CD4-positive, alpha-beta T cell treated with Interleukin-10 for 1 hour (primary cell): ENCODE measurements at places on chromosomes 1 and 21.

GRCh38 chr1:212949771-212950170 lies 570 bp upstream of the VASH2 start:
- no peak for DNase-seq

- DNase-seq: no peak
Measured at GRCh38 chr1:44881011-44881632, 38.1 kb upstream of the PTCH2 start.

GRCh38 chr1:161721738-161722343 lies 497 bp downstream of the FCRLB start:
- DNase-seq: no peak

DNA sequence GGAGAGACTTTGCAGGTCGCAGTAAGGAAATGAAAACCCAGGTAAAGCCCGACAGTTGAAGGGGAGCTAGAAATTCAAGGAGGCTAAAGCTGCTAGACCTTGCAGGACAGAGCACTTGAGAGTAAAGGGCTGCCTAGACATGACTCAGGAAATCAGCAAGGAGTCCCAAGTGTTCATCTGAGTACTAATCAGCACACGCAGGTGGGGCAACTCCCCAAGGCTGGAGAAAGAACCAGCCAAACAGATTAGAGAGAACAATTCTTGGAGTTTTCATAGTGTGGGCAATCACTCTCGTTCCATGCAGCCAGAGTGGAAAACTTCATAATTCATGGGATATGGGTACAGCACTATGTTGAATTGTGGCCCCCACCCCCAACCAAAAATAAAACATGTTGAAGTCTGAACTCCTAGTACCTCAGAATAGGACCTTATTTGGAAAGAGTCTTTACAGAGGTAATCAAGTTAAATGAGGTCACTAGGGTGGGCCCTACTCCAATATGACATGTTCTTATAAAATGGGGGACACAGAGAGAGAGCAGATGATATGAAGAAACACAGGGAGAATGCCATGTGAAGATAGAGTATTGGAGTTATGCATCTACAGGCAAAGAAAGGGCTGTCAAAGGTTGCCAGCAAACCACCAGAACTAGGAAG lies 28.0 kb downstream of the SYDE2 start:
- DNase-seq: no peak

- no peak for DNase-seq
Measured at GRCh38 chr21:36710729-36711048, 11.8 kb downstream of the SIM2 start.

DNA sequence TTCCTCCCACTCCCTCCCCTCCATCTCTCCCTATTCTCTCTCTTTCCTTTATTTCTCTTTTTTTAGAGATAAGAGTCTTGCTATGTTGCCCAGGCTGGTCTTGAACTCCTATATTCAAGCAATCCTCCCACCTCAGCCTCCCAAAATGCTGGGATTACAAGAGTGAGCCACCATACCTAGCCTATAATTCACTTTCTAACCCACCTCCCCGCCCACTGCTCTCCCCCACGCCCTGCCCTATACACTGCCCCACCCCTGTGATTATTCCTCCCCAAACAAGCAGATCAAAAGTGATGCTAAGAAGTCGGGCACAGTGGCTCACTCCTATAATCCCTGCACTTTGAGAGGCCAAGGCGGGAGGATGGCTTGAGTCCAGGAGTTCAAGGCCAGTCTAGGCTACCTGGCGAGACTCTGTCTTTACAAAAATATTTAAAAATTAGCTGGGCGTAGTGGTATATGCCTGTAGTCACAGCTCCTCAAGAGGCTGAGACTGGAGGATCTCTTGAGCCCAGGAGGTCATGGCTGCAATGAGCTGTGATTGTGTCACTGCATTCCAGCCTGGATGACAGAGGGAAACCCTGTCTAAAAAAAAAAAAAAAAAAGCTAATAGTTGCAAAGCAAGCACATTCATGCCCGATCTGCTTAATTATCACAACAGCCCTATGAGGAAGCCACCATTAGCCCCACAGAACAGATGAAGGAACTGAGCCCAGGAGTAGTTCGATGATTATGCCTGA lies 12.8 kb upstream of the E2F2 start:
- no peak for DNase-seq

DNA sequence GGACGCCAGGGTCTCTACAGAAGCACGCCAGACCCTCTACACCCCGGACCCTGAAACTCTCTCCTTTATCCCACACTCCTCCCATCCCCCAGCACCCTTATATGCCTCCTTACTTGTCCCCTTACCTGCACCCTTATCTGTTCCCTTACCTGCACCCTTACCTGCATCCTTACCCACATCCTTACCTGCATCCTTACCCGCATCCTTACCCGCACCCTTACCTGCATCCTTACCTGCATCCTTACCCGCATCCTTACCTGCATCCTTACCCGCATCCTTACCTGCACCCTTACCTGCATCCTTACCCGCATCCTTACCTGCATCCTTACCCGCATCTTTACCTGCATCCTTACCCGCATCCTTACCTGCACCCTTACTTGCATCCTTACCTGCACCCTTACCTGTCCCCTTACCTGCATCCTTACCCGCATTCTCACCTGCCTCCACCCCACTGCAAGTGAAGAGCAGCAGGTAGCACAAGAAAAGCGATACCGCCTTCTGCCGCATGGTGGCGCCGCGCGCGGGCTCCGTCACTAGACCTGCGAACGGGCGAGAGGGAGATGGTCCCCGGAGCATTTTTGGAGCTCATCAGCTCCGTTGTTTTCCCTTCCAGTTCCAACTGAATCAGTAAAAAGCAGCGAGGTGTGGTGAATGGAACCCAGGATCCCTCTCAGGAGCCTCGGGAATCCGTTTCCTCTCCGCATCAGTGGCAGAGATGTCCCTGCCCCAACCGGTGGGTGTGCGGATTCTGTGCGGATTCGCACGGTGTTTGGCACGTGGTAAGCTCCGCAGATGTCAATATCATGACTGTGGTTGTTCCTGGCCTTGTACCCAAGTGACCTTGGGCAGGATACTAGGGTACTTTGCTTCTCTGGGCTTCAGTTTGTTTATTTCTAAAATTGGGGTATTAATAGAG lies 2.9 kb downstream of the IFI6 start:
- peak; percentile 88 for DNase-seq

DNA sequence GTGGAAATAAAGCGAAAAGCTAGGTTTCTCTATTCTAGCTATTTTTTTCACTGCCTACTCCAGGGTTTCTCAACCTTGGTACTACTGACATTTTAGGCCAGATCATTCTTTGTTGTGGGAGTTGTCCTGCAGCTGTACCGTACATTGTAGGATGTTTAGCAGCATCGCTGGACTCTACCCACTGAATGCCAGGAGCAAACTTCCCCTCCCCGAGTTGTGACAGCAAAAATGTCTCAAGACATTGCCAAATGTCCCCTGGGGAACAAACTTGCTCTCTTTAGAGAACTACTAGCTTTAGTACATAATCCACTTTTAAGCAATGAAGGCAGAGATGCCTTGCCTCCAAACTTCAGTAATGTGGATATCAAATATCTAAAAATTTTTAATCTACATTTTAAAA lies 122.8 kb downstream of the PLPPR5 start:
- DNase-seq: no peak

- no peak for DNase-seq
Measured at GRCh38 chr1:94821636-94822305, 1.6 kb downstream of the SLC44A3 start.

DNA sequence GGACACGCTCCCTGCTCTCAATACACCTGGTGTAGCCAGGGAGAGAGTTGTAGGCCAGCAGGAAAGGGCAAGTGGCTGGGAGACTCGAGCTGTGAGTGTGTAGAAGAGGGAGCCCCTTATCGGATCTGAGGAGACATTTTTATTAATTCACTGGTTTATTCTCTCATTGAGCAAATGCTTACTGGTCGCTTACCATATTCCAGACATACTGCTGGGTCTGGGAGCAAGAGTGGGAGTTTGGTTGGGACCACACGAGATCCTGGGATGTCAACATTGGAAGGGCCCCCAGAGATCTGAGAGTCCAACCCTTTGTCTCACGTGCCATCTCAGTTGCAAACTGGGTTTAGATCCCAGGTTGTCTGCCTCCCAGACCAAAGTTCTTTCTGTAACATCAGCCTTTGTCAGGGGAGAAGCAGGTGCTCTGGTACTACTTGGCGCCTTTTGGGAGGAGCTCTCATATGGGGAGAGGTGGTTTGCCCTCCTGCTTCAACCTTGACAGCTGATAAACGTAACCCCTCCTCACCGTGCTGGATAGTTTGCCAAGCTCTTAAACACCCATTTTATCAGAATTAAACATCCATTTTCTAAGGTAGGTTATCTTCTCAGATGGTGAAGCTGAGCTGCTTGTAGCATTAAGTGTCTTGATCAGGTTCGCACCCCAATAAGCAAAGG lies 742 bp downstream of the TMEM222 start:
- peak; percentile 2 for DNase-seq

DNA sequence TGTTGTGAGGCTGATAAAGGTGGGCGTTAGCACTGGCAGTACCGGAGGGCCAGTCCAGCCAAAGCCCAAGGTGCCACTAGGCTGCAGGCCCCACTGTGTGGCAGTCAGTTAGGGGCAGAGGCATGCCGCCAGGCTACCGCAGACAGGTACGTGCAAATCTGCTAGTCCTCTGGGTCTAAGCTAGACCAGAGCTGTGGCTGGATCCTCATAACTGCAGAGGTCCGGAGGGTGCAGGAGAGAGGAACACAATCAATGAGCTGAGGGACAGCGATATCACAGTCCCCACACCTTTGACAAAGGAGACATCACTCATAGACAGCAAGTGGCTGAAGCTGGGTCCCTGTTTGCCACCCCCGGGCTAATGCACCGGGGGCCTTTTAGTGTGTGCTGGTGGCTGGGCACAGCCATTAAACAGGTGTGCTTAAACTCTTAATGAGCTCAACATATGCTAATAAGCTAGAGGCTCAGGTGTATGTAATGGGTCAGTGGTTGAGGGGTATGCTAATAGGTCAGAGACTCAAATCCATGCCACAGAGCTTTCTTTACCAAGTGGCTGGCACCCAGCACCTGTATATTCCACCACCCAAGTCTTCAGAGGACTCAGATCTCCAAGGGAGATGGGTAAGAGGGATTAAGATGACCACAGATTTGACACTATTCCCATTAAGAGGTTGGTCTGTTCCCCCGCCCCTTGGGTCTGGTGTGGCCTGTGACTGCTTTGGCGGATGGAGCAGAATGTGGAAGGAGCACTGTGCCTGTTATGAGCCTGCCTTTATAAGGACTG lies 82.0 kb downstream of the GLIS1 start:
- DNase-seq: no peak
